ENCODE measurements at places on chromosomes 2 and 18.
A peak's percentile ranks its signal among the peaks of the same experiment; 100 is the strongest.

DNA sequence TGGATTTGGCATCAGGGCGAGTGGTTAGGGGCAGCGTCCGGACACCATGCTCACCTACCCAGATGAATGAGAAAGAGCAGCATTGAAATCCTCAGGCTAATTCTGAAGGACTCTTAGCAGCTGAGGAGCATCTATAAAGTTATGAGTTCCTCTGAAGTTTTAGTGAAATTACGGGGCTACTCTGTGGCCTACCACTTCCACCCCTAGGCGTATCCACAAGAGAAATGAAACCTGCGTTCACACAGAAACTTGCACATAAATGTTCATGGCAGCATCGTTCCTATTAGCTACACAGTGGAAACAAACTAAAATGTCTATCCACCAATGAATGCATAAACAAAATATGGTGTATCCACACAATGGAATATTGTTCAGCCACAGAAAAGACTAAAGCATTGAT, 98.0 kb downstream of the GBX2 start:
- no peak for DNase-seq

DNA sequence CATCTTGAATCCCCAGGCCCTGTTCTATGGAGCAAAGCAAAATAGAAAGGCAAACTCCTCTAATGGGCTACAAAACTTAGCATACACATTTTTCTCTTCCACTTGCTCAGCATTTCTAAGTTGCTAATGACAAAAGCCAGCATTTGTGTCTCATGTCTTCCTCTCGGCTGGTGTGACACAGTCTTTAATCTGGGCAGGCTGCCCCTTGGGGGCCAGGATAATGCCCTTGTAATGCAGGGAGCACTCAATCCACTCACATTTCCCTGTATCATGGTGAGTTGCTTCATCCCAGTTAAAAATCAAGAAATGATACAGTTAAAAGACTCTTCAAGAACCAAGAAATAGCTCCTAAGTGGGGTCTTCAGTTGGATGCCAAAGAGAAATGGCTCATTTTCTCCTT, 109.1 kb upstream of the FBXO11 start:
- DNase-seq: no peak

DNA sequence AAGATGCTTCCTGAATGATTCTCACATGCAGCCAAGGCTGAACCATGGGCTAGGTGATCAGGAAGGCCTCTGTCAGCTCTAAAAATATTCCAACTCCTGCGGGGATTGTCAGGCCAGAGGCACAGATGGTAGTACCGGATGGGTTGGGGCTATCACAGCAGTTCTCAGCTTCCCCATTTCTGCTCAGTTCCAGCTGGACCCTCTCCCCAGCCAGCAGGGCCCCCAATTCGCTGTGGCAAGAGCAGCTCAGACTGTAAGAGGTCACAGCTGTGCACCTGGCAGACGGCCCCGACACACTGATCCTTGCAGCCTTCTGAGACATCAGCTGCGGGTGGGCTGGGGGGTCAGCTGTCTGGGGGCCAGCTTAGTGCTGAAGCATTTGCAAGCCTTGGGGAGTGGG, 43.6 kb upstream of the TCF7L1 start:
- no peak for DNase-seq

GRCh38 chr2:169362894-169363559, 693 bp upstream of the LRP2 start:
- no peak for DNase-seq

DNA sequence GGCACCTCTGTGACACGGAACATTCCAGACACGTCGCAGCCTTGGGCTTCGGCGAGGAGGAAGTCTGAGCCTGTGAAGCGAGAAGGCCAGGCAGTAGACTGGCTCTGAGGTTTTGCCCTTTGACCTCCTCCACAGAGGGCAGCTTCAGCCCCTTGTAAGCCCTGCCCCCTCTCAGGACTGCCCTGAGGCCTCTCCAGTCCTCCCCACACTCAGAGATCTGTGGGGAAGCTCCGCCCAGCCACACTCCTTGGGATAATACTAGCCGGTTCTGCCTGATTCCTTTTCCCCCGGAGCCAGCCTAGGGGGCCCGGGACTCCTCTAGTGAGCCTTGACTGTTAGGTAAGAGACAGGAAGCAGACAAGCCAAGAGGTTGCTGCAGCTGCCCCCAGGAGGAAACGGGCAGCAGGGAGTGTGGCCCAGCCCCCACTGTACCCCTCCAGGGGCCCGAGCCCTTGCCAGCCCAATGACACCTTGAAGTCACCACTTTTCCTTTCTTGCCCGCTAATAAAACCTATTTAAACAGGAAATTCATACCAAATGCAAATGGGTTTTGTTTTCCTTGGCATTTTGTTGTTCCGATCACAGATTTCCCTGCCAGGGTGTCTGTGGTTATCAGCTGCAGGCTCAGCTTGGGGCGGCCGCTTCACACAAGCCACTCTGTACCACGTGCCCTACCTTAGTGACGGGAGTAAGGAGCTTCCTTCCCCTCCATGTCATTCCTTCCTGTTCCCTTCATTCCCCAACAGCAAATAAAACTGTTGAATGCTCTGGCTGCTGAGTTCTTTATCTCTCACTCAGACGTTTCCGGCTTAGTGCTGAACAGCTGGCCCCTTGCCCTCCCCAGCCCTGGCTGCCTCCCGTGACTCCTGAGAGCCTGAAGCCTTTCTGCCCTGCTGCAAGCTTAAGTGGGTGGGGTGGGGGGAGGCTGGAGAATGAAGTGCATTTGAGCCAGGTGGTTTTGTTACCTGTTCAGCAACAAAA, 124.7 kb downstream of the CABLES1 start:
- DNase-seq: peak; percentile 91

GRCh38 chr2:188449561-188449960, 157.9 kb downstream of the GULP1 start:
- no peak for DNase-seq

DNA sequence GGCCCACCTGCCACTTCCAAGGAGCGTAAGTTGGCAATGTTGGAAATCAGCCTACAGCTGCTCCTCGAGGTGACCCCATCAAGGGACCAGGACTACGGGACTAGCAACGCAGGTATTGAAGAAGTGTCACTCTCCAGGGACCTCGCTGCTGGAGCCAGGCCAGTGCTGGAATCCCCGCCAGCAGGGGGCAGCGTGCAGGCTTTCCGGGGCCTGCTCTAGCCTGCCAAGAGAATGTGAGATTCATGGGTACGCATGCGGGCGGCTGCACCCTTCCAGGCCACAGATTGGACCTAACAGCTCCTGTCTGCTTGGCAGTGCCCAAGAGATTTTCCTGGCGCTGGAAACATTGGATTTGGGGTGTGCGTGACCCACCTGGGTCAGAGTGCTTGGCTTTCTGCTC, 182.8 kb upstream of the RAB12 start:
- no peak for DNase-seq

DNA sequence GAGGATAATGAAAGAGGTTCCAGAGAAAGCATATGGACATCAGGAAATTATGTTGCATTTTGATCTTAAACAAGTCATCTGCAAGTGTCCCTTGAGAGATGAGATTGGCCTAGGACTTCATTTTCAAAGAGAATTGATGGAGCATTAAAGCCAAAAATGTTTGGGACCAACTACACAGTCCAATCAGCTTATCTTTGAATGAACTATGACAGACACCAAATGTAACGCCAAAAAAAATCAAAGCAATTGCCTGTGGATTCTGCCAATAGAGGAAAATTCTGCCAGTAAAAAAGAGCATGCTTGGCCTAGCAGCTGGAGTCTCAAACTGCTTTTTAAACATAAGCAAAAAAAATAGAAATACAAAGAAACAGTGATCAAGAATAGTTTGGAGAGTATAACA, 594.5 kb upstream of the CHAC2 start:
- DNase-seq: no peak

DNA sequence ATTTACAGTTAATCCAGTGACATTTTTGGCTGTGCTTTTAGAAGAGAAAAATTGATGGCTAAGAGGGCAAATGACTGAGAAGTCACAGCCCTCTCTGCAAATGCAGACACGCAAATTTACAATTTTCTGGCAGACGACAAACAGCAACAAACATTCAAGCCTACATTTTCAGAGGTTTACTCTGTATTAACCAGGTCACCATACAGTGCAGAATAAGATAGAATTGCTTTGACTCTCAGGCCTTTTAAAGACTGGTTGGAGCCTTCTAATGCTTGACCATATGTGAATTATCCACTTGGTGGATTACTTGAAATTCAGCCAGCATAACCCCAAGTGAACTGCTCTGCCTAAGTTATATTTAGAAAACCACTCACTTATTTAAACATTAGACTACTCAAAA, 280.9 kb upstream of the STON1 start:
- no peak for DNase-seq

- DNase-seq: peak; percentile 84
Measured at GRCh38 chr2:8090748-8091700, 590.8 kb upstream of the ID2 start.

GRCh38 chr18:2699001-2699400, 43.5 kb downstream of the SMCHD1 start:
- DNase-seq: no peak
